CD8-positive, alpha-beta T cell (primary cell): ENCODE measurements at places on chromosomes 2 and 18. TPM values are rescaled to one million over a fixed set of nuclear protein-coding genes. Genes with fewer than 3 reads are reported as not detected.

The ANO7 gene
- not detected for total RNA-seq

The SLC19A3 gene
- not detected for total RNA-seq

The SLC9A4 gene
- total RNA-seq: not detected

The C1QL2 gene
- total RNA-seq: not detected

The VRK2 gene
- 11.1 TPM for total RNA-seq

The IL1RL2 gene
- total RNA-seq: not detected

The FSHR gene
- total RNA-seq: not detected

The TPO gene
- total RNA-seq: not detected

The TMEM37 gene
- not detected for total RNA-seq

DNA sequence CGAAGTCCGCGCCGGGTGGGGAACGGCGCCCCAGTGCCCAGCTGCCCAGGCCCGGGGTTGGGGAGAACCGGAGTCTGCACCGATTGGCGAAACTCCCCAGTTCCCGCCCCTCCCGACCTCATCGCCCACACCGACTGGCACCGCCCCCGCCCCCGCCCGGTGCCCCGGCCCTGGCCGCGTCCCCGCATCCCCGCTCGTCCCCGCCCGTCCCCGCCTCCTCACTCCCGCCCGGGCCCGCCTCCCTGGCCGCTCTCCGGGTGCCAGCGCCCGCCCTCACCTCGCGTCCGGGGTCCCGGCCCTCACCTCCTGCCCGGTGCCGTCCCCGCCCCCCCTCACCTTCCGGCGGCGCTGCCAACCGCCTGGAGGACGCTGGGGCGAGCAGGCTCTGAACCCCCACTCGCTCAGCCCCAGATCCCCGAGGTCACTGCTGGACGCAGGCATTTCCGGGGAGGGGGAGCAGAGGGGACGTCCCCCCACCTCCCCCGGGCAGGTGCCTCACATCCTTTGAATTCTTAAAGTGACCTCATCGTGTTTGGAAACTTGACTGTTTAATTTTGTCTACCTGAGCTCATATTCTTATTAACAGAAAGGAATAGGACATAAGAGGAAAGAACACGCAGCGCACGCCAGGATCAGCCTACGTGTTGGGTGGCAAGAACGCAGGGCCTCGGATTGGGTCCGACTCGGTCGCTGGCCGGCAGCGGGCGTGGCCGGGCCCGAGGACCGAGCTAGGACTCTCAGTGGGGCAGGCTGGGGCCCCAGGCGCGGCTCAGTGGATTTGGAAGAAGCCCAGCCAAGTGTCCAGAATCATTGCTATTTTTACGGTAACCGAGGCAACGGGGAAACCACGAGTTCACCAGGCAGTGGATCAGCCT, at the start of gene FAM110C:
TSS of gene FAM110C (minus strand) at position 35 of the 875 bp plus-strand sequence. CDS start 120 bp downstream, outside the sequence.
- peak; percentile 71 for DNase-seq

- DNase-seq: no peak
Observed at GRCh38 chr2:30765191-30765590, 42.1 kb downstream of the CAPN13 start.

DNA sequence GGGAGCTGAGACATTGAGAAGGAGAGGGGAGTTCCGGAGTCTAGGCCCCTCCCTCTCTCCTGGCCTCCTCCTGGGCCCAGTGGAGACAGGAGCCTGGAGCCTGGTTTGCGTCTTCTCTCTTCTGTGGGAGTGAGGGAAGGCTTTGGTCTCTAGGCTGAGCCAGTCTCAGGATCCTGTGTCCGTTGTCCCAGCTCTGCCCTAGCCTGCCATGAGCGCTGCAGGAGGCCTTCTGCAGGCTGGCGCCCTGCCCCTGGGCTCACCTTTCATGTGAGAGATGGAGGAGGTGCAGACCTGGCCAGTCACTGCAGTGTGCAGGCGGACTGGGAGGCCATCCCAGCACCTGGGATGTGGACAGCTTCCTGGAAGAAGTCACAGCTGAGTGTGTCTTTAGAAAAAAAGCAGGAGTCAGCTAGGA, 8.7 kb downstream of the IMPA2 start:
- DNase-seq: no peak

GRCh38 chr2:101638817-101639605, 58.5 kb upstream of the MAP4K4 start:
- DNase-seq: no peak

DNA sequence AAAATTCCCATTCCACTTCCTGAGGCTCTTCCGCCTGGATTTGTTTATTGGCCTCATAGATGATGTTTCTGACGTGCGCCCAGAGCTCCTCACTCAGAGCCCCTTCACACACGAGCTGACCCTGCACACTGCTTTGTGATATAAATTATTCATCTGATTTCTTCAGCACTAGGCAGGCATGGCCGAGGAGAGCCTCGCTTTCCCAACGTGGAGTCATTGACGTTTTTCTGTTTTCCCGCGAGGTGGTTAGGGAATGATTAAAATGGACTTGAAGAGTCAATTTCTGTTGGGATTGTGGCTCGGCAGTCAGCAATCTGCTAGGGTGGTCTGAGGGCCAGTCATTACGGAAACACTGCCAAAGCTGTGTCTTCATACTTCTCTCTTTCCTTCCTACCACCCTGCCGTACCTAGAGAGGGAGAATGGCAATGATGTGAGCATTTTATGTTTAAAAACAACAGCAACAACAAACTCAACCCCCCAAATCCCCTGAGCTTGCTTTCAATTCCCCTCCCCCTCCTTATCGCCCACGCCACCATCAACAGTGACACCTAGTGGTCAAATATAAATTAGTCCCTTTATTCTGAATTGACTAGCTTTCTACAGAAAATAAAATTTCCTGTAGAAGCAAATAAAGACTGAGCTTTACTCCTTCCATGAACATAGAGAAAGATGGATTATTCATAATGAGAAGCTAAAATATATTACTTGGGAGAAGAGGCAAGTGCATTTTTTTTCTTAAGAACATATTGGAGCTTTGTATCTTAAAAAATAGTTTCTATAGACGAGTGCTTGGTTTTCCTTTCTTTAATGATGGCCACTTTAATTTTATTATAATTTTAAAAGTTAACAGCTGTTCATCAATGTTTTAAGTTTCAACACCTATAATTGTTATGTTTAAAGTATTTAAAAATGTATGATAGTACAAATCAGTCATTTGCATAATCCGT, 285.1 kb downstream of the MTX2 start:
- DNase-seq: peak; percentile 56

- DNase-seq: no peak
Observed at GRCh38 chr2:168565512-168565911, 109.4 kb downstream of the CERS6 start.

DNA sequence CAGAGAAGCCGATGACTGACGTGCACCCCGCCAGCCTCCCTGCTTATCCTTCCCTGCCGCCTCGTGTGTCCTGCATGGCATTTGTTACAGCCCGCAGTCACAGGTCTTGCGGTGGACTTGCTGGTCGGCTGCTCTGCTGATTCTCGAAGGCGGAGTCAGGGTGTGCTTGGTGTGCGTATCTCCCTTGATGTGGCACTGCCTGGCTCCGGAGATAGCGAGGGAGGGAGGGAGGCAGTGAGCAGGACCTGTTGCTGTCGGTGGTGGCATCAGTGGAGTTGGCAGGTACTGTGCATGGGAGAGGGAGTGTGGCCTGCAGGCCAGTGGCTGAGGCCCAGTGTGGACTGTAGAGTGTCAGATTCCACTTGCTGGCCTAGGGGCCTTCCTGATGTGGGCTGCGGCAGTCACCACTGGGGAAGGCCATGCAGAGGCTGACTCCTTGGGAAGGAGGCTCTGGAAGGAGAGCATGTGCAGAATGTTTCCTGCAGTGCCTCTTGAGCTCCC, 198.9 kb downstream of the AGAP1 start:
- DNase-seq: no peak

DNA sequence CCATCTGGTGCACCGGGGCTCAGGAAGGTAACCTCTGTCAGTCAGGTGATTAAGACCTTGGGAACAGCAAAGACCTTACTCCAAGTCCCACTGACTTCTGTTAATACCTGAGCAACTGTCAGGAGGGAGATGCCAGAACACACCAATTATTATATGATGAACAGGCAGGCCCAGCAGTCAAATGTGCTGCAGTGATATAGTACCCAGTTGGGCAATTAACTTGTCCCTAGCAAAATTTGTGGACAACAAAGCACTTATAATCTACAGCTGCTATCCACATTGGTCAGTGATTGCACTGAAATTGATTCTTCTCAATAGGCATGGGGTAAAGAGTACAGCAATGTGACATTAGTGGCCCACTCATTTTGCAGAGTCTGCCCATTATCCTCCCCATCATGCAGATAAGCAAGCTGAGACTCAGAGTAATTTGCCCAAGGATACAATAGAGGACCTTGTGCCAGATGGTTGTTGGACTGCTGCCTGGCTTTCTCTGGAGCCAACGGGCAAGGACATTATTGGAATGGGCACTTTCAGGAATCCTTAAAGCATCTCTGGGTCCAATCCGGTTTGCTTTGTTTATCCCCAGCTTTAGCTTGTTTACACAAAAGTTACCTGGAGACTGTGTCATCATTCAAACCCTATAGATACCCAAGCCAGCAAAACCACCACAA, 147.6 kb downstream of the CCBE1 start:
- DNase-seq: no peak

GRCh38 chr2:234996069-234996940, 44.5 kb downstream of the SH3BP4 start:
- DNase-seq: no peak

DNA sequence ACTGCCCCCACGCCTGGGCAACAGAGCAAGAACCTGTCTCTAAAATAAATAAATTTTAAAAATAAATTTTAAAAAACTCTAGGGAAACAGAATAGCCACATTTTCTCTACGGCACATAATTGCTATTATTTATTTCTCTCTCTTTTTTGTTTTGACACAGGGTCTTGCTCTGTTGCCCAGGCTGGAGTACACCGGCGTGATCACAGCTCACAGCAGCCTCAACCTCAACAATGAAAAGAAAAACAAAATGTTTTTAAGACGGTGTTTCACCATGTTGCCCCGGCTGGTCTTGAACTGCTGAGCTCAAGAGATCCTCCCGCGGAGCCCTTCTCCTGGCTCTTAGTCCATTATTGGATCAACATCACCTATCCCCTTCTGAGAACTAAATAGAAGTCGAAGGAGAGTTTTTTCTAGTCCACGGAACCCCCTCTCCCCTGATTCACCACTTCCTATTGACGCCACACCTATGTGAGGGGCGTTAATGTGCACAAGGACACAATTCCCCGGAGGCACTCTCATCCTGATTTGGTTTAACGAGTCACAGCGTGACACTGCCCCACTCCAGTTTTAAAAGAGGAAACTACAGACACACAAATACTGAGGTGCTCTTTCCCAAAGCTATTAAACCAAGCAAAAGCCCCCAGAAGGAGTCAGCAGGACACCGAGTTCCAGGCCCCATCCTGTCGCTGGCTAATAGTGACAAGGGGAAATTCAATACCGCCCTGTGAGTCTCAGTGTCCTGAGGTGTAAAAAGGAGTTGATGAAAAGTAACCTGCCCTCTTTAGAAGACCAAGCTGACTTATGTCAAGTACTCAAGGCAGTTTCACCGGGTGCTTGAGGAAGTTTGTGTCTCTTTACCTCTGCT, 1.1 kb downstream of the NPC1 start:
- DNase-seq: peak; percentile 31

DNA sequence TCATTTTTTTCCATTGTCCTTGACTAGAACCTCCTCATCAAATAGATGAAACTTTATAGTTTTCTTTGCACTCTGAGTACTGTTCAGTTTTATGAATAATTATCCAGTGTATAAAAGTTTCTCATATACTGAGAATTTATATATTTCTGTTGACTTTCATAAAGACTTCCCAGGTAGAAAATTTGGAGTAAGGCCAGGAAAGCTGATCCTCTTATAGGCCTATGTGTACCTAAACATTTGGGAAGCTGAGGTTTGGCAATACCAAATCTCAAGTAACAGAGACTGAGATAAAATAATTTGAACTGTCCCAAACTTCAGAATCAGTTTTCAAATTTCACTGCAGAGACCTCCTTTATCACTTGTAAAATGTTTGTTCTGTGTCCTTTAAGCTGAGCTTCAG, 43.4 kb downstream of the CCDC102B start:
- DNase-seq: no peak

DNA sequence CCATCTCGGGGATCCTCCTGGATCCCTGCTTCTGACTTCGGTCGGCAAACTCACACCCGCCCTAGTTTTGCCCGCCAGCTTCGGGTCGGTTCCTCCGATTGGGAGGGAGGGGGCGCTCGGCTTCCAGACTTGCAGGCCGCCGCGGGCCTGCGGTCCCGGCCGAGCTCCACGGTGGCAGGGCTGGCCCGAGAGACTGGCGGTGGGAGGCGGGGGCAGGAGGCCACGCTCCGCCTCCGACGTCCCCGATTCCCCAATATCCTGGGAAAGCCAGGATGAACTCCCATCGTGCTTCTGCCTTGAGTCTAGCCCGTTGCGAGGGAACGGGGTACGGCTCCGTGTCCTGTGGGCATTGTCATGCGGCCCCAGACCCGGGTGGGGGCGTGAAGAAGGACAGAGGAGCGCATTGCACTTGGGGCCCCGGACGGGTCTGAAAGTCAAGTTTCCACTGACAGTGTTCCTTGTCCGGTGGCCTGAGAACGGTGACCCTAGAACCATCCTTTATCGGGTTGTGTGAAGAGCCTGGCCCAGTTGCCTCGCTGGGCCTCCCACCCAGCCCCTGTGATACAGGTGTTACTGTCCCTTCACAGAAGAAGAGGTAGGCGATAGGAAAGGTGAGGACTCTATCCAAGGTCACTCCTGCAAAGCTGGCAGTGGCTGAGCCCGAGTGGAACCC, 2.4 kb upstream of the INHBB start:
- peak; percentile 11 for DNase-seq

- DNase-seq: no peak
Observed at GRCh38 chr2:119939915-119940314, 73.0 kb upstream of the EPB41L5 start.

GRCh38 chr2:68971591-68972231, 2.7 kb upstream of the GKN1 start:
- no peak for DNase-seq

- DNase-seq: peak; percentile 50
Observed at GRCh38 chr2:240646176-240646899, 21.1 kb downstream of the GPR35 start.

GRCh38 chr2:9403924-9404323, 19.4 kb downstream of the ITGB1BP1 start:
- DNase-seq: no peak

- no peak for DNase-seq
Observed at GRCh38 chr2:8174641-8175257, 507.1 kb upstream of the ID2 start.

- DNase-seq: no peak
Observed at GRCh38 chr2:102387763-102388546, 32.4 kb downstream of the IL18R1 start.

DNA sequence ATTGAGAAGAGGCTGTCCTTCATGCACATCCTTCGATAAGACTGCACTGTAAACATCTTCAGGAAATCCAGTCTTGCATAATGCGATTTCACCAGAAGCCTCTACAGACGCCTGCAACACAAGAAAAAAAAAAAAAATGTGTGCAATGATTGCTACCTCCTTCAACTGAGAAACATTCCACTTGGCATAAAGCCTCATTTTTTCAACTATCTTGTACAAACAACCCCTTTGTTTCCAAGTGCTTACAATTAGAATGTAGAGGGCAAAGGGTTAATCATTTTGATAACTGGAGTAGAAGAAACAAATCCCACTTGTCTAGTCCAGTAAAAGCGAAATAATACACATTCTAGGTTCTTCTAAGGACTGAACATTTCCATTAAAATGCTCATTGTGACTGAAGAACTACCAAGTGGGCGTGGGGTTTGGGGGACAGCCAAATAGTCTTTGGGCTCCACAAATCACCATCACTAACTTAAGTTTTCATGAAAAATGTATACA, 29.2 kb downstream of the CDH2 start:
- no peak for DNase-seq

- no peak for DNase-seq
Observed at GRCh38 chr2:17313261-17313660, 205.0 kb downstream of the RAD51AP2 start.
